Esophagus mucosa (tissue), 1 donor: ENCODE measurements at places on chromosomes 1 and 21.
A peak's percentile ranks its signal among the peaks of the same experiment; 100 is the strongest.

DNA sequence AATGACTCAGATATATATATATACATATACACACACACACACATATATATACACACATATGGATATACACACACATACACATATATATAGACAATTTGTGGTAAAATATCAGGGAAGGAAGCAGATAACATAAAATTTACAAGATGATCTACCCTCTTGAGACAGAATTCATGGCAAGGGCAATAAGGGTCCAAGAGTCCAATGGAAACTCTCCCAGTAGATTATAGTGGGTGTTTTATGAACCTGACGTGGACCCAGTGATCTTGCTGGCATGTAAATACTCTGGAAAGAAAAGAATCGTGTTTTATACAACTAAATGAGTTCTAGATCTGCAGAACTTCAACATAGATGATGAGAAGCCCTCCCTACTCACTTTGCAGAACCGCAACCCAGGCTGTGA, 49.3 kb downstream of the DENND1B start:
- no peak for ATAC-seq

GRCh38 chr21:45488931-45489721, 53.1 kb downstream of the SLC19A1 start:
- no peak for ATAC-seq

DNA sequence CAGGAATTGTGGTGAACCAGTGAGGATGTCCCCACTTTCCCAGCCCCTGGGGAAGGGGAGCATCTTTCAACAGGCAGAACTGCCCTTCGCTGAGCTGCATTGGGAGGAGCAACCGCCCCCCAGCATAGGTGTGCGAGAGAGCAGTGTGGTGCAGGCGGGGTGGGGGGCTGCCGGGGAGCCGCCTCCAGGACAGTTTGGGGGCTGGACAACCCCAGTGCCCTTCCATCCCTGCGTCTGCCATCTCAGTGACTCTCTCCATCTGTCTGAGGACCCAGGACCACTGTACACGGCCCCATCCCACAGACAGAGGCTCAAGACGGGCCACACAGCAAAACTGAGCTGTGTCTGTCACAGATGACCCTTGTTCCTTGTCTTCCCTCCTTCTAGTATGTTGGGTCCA, 14.2 kb downstream of the PODN start:
- no peak for ATAC-seq

GRCh38 chr21:29490016-29490415, 191.3 kb downstream of the BACH1 start:
- no peak for ATAC-seq

- no peak for ATAC-seq
Observed at GRCh38 chr1:50193002-50193401, 84.3 kb downstream of the ELAVL4 start.

DNA sequence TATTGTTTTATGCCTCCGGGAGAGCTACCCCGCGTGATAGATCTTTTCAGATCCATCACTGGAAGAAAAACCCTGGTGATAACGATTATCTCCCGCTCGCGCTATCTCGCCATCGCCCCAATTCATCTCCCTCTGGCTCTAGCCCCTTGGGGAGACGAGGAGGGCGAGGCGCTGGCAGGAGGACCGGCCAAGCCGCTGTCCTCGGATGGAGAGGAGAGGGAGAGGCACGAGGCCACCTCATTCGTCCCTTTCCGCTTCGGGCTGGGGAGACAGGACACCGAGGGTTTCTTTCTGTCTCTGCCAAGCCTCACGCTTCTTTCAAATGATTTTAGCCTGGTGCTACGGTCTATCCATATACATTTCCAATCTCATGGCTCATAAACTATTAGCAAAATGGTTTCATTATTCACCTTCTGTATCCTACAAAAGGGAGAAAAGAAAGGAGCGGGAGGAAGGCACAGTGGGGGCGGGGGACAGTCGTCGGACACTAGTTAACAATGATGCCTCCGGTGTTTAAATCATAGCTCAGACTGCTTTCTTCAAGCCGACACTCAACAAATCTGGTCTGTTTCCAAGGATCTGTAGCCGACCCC, 415.0 kb upstream of the ESRRG start:
- ATAC-seq, result no peak

- no peak for ATAC-seq
Observed at GRCh38 chr1:240658312-240658960, 46.5 kb upstream of the GREM2 start.

DNA sequence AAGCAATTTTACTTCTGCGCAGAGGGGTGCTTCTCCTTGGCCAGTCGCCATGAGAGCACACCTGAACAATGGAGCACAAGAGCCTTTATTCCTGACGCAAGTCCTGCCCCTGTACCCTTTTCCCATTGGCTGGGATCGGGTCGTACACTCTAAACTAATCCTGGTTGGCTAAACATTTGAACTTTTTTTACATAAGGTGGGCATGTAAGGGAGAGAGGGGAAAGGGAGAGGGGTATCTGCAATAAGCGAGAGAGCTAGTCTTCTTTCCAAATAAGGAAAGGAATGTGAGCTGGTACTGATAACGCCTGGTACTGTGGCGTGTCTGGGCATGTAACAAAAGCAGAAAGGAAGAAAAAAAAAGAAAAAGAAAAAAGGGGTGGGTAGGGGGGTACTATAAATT, 21.8 kb downstream of the MFSD2A start:
- no peak for ATAC-seq

GRCh38 chr1:111176678-111177077, 23.8 kb downstream of the DENND2D start:
- no peak for ATAC-seq

GRCh38 chr1:161676958-161677689, 14.2 kb downstream of the FCGR2B start:
- ATAC-seq, result no peak

DNA sequence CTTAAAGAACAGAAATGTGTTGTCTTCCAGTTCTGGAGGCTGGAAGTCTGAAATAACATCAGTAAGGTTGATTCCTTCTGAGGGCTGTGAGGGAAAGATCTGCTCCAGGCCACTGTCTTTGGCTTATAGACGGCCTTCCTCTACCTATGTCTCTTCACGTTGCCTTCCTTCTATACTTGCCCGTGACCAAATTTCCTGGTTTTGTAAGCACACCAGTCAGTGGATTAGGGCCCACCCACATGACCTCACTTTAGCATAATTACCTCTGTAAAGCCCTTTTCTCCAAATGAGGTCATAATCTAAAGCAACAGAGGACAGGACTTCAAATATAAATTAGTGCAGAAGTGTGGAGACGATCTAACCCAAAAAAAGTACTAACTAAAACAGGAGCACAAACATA, 231.6 kb downstream of the NRIP1 start:
- ATAC-seq, result no peak

DNA sequence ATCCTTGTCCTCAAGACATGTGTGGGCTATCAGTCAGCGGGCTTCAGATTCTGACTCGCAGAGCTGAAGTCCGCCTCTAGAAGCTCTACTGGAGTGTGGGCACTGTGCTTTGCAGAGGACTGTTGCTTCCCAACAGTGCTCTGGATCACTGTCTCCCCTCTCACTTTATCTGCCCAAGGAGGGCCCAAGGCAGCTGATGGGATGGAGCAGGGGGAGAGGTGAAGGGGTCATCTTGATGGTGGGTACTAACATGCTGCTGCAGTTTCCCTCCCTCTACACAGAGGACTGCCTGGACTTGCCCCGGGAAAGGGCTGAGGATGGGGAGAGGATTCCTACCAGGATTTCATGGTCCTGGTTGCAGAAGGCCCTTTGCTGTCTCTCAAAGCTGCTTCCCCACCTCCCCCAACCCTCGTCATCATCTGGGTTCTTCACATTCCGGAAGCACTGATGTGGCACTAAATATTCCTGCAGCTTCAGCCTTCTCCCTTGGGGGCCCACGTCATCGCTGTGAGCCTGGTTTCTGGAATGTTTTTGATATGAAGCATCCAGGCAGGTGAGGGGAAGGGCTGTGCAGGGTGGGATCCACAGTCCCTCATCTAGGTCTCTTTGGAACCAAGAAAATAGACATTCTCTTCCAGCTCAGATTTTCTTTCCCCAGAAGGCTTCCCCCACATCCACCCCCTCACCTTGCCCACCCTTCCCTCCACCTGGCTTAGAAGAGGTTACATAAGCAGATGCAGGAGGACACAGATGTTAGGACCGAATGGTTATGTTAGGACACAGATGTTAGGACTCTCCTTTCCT, 23.2 kb downstream of the NUAK2 start:
- peak; percentile 12 for ATAC-seq

DNA sequence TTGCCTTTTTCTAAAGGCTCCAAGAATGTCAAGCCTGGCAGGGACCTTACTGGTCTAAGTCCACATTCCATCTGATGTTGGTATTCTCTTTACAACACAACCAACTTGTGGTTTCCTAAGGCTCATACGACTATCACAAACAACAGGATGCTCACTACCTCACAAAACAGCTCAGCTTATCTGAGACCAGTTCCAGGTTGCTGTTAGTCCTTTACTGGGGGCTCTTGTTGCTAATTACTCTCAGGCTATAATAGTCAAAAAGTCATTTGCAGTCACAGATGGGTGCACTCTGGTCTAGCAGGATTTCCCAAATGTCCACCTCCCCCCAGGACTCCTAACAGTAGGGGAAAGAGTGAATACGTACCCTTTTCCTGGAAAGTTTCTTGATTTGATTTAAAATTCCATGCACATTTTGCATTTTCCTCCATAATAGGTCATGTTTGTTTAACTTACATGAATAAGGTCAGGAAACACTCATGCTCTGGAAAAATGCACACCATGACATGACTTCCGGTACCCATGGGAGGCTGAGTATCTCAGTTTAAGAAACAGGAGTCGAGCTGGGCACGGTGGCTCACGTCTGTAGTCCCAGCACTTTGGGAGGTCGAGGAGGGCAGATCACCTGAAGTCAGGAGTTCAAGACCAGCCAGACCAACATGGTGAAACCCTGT, 16.0 kb downstream of the LCK start:
- no peak for ATAC-seq

- no peak for ATAC-seq
Observed at GRCh38 chr1:26782521-26783212, 5.1 kb upstream of the PIGV start.

GRCh38 chr21:14787312-14787711, 241.2 kb upstream of the SAMSN1 start:
- no peak for ATAC-seq

DNA sequence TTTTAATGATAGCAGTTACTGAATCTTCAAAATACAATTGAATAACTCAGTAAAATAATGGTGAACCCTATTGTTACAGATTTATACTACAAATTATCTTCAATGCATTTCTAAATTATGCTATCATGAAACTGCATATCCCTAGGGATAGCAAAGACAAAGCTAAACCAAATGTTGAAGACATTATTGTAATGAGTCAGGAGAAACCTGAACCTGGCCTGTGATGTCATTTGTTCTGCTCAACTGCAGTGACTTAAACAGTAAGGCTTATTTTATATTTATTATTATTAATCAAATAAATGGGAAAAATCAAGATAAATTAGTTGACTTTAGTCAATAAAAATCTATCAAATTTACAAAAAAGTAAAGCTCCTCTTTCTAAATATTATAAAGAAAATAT, 100.3 kb downstream of the UCHL5 start:
- ATAC-seq, result no peak

- peak; percentile 14 for ATAC-seq
Observed at GRCh38 chr1:41919764-41920397, 1.2 kb upstream of the HIVEP3 start.

DNA sequence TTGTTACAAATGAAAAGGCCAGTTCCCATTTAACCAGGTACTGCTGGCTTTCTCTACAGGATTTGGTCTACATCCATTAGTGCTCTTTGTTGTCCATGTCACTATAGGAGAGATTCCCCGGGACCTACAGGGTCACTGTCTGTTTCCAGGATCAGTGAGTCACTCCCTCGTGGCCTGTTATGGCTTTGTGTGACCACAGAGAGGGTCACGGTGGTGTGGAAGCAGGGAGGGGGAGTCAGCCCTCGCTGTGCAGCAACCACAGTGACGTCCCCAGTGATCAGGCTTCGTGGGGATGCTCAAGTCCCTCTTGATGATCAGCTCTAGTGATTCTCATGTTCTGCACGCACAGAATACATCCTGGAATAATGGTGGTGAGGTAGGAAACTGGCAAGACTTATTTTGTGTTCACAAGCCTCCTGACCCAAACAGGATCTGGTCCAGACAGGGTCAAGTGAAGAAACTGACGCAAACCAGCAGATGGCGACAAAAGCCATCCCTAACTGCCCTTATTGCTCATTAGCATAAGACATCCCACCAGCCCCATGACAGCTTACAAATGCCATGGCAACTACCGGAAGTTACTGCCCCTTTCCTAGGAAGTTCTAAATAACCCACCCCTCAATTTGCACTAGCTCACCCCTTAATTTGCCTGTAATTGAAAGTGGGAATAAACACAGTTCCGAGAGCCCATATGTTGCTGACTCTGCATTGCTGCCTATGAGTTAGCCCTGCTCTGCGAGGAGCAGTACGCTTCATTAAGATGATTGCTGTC, 98.5 kb downstream of the DISC1 start:
- ATAC-seq, result no peak

GRCh38 chr1:183806125-183806524, 1.2 kb downstream of the RGL1 start:
- no peak for ATAC-seq

DNA sequence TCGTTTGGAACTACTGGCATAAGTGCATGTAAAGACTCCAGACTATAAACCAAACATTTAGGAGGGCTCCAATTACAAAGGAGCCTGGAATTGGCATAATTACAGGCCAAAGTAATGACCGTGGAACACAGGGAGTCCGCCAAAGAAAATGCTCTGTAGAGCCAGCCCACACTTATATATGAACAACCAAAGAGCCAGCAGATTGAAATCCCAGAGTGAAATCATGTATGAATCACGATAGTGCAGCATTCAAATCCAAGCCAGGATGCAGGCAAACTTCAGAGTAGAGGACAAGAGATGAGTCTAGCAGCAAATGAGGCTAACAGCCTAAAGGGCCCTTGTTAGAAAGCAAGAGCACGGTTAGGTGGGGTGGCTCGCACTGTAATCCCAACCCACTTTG, 13.1 kb downstream of the VPS26C start:
- no peak for ATAC-seq

DNA sequence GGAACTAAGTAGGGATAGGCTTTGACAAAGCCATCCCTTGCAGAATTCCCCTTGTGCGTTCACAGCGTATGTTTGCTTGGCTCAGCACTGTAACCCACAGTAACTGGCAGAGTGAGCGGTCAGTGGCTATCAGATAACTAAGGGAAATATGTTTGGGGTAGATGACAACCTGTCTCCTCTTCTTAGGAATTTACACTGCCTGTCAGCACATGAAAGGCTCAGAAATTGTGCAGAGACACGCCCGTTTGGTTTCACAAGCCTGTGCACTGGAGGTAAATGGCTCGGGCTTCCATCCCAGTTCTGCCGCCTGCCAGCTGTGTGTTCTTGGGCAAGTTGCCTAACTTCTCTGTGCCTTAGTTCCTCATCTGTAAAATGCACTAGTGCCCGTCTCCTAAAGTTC, 101.2 kb downstream of the PRDM2 start:
- peak; percentile 70 for ATAC-seq
